Fibroblast of villous mesenchyme (primary cell): ENCODE measurements at places on chromosomes 1 and 21.

DNA sequence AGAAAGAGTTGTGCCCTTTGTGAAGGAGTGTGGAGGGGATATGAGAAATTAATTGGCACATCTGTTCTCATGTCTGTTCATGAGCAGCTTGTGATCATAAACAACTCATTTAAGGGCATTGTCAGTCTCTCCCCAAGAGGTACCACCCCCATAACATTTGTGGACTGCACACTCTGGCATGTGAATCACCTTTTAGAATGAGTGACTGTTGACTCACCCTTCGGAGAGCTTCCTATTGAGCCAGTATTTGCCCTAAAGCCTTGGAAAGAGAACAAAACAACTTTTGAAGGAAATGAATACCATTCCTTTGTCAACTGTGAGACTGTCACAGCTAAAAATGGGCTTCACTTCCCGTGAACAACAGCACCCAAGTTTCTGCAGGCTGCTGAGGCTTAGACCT lies 27.5 kb upstream of the MYSM1 start:
- peak; percentile 34 for DNase-seq

DNA sequence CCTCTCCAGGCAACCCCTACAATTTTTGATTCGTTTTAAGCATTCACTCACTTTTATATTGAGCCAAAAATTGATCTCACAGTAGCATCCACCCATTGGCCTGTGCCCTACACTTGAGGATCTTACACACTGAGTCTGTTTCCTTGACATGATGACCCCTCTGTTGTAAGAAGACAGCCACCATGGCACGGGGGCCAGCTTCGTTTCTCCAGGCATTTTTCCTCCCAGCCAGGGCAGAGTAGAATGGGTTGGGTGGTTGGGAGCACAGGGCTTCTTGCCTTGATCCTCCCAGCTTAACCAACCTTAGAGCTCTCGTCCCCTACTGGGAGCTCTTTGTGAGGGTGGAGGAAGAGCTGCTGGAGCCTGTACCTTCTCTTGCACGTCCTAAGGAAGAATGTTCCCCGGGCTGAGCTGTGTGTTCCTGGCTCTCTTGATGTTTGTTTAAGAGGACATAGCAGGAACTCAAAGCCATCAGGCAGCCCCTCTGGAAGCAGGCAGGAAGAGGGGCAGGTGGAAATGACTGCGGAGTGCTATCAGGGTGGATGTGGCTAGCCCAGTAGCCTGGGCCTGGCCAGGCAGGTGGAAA lies 213.2 kb upstream of the TMEM51 start:
- DNase-seq, result no peak

DNA sequence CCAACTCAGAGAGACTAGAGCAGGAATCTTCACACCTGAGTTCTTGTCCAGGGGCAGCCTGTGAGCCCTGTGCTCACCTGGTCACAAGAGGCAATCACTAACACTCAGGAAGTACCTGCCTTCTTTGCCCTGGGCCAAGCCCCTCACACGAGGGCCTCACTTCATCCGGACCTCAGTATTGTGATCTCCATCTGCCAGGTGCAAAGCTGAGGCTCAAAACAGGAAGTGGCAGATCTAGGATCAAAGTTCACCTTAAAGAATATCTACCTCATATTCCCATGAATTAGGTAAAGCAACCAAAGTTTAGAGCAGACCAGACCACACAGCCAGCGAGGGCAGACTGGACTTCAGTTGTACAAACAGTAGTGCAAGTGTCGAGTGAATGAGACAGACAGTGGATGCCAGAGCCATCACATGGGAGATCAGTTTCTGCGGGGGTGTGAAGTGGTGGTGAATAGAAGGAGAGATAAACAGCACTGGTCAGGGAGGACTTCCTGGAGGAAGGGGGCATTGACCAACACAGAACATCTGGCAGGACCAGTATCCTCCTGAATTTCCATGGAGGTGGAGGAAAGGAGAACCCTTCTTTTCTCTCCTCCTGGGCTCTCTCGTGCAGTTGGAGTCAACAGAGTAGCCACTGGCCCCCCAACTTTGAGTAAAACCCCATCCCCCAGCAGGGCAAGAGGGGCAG lies 116.6 kb upstream of the ZBTB40 start:
- no peak for DNase-seq

GRCh38 chr1:194485432-194485831 lies 1299.0 kb upstream of the B3GALT2 start:
- DNase-seq, result no peak

DNA sequence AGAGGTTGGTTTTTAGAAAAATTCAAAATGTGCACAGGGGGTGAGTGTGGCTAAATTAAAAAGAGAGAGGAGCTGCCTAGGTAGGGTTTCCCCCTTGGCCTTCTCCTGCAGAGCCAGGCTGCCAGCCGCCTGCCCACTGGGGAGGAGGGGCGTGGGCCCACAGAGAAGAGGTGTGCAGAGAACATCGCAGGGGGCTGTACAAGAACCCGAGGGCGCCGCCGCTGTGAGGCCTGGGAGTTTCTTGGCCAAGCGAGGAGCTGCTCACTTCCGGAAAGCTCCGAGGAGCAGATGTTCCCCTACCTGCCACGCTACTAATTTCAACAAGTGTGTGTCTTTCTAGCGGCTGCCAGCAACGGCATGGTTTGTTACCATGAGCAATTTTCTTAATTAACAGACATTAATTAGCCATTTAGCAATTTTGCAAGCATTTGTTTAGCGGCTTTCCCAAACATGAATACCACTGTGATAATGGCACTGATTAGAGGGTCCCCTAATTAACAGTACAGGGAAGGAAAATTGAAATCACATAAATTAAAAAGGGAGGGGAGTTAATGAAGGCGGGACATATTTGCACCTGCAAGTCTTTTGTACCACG lies 59.7 kb downstream of the MRPL37 start:
- DNase-seq, result no peak

DNA sequence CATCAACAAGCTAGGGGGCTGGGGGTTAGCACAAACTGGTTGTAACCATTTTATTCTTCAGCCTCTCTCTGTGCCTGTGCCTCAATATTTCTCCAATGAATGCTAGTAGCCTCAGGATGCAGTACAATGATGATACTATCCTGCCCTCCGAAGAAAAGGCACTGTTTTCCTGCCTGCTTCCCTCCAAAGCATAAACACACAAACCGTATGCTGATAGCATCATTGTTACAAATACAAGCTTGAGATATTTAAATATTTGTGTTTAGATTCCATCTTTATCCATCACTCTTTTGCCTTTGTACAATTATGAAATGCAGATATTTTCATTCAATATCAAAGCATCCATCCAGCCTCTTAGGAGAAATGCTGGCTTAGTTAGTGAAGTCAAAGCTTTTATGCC lies 404.8 kb downstream of the DUSP10 start:
- DNase-seq, result peak; percentile 48

- DNase-seq, result peak; percentile 13
Measured at GRCh38 chr1:147902253-147902845, at the start of gene GJA8. Gene GJA8 (plus strand): TSS chr1:147902795. CDS start chr1:147907956, 5,161 bp downstream.

GRCh38 chr1:155038602-155039307 lies 5.1 kb downstream of the DCST1 start:
- peak; percentile 61 for DNase-seq

DNA sequence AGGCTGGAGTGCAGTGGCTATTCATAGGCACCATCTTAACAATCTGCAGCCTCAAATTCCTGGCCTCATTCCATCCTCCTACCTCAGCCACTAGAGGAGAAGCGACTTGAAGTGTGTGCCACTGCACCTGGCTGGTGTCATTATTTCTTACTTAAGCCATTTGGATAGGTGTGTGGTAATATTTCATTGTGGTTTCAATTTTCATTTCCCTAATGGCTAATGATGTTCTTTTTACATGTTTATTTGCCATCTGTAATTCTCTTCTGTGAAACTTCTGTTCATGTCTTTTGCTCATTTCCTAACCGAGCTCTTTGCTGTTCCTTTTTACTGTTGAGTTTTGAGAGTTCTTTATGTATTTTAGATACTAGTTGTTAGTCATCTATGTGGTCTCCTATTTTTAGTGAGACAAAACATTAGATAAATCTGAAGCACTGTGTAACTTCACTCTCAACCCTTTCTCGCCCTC lies 66.8 kb downstream of the SLC27A3 start:
- DNase-seq, result peak; percentile 16

- no peak for DNase-seq
Measured at GRCh38 chr1:76492752-76493430, 374.4 kb upstream of the ST6GALNAC5 start.

DNA sequence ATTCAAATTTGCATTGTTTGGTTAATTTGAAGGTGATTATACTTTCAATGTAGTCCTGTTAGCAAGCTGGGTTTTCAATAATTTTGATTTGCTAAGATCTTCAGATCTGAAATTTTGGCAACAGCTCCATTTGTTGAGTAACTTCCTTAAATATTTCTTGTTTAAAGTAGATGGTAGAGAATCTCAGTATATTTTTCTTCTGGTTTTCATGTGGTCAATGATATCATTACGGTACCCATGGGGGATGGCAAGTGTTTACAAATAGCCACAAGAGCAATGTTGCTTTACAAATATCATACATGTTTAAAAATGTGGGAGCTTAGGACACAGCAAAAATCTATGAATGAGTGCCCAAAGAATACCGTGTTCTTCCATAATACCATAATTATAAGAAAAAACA lies 175.9 kb downstream of the IFI44 start:
- no peak for DNase-seq

GRCh38 chr1:108897865-108898720 lies 21.3 kb downstream of the GPSM2 start:
- peak; percentile 77 for DNase-seq

- DNase-seq, result no peak
Measured at GRCh38 chr21:43976661-43977060, 35.4 kb upstream of the TRAPPC10 start.

DNA sequence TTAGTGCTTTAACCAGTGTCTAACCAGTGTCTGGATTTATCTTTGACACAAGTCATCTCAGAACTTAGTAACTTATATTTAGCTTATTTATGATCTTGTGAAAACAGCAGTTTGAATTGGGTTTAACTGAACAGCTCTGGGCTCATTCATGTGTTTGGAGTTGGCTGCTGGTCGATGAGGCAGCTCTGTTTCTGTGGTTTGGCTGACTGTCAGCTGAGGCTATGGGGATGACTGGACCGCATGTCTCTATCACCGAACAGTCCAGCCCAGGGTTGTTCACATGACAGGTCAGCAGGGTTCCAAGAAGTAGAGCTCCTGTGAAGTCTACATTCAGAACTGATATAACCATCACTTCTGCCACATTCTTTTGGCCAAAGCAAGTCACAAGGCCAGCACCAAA lies 29.1 kb upstream of the C21orf91 start:
- DNase-seq, result peak; percentile 82

- DNase-seq, result no peak
Measured at GRCh38 chr1:167698313-167698712, 23.5 kb upstream of the MPZL1 start.

DNA sequence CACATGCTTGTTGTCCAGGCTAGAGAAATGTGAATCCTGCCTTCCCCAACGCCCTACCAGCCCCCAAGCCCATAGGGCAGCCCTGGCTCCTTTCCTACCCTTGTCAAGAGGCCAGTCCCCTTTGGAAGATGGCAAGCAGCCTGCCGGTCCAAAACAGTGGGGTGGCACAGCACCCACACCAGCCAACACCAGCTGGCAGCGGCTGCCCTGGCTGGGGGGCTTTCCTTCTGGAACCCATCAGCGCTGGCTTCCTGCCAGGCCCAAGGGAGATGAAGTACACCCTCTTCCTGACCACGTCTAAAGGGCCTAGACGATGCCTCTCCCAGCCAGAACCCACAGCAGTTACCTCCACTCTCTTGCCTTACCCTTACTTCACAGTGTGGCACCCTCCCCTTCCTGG lies 24.2 kb downstream of the KCNN3 start:
- no peak for DNase-seq

GRCh38 chr1:210448297-210448892 lies 119.7 kb downstream of the HHAT start:
- peak; percentile 72 for DNase-seq

DNA sequence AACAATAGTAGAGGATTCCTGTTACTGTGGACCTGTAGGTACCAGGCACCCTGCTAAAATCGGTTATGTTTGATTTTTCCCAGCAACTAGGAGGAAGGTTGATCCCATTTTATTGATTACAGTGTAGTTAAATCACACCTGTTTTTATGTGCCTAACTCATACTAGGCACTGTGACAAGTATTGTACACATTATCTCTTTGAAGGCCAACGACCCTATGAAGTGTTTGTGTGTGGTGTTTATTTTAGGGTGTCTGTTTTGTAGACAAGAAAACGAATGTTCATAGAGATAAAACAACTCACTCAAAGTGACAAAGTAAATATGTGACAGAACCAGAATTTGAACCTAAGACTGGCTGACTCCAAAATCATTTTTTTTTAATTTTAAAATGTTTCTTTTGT lies 49.5 kb downstream of the FGGY start:
- no peak for DNase-seq

DNA sequence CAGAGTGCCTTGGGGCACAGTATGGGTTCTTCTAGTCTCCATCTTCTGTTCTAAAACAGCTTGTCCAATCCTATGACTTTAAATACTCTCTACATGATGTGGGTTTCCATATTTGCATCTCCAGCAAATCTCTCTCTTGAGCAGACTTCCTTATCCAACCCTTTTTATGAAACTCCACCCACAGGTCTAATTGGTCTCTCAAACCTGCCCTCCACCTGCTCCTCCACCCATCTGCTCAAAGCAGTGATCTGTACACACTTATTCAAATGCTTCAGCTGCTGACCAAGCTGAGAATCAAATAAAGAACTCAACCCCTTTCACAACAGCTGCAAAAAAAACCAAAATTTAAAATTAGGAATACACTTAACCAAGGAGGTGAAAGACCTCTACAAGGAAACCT lies 11.5 kb downstream of the MCOLN2 start:
- DNase-seq, result no peak

DNA sequence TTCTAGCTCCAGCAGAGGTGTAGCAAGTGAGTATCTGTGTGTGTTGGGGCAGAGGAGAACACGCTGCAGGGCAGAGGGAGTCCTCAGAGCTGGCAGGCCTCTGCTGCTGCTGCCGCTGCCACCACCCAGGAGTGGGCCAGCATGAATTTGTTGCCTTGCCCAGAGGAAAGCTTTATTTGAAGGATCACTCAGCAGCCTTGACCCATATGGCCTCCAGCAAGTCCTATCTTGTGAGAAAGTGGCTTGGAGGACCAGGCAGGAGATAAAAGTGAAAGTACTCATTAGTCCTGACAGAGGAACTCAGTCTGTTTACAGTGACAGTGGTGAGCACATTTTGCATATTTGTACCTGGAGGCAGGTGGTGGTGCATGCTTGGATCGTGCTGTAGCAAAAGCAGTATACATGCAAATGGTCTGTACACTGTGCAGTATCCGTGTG lies 3.1 kb downstream of the TRAF5 start:
- DNase-seq, result no peak

- no peak for DNase-seq
Measured at GRCh38 chr1:204382714-204383083, 23.0 kb upstream of the PLEKHA6 start.

DNA sequence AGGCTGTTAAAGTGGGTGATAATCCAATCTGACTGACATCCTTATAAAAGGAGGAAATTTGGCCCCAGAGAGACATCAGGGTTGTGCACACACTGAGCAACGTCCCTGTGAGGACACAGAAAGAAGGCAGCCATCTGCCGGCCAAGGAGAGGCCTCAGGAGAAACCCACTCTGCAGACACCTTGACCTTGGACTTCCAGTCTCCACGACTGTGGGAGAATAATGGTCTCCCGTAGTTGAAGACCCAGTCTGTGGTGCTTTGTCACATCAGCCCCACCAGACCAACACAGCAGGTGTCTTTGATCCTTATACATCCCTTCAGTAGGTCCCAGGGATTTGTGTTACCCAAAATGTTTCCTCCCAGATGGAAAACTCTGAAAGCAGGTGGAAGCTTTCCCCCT lies 4.2 kb upstream of the DNAJC28 start:
- DNase-seq, result no peak

GRCh38 chr21:15247613-15248012 lies 182.8 kb upstream of the NRIP1 start:
- no peak for DNase-seq
